ENCODE measurements at places on chromosomes 6 and 20.
A peak's percentile ranks its signal among the peaks of the same experiment; 100 is the strongest.

- DNase-seq, result no peak
Observed at GRCh38 chr6:341914-342831, 49.4 kb upstream of the IRF4 start.

- no peak for DNase-seq
Observed at GRCh38 chr20:55893031-55893430, 112.3 kb downstream of the CBLN4 start.

- peak; percentile 15 for DNase-seq
Observed at GRCh38 chr6:43368259-43369160, 937 bp downstream of the ZNF318 start.

DNA sequence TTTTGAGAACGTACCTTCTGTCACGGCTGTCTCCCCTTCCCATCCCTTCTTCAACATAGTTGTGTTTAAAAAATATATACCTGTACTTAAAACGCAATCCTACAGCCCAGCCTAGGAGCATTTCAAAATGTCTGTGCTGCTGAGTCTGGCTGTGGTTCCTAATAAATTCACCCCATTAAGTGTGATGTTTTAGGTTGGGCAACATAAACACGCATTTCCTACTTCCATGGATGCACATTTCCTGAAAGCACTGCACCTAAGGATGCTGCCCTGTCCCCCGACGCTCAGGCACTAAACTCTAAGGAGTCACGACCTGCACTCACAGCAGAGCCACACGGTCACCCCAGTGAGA, 1.2 kb downstream of the REV3L start:
- no peak for DNase-seq

GRCh38 chr6:78830805-78831204, 36.5 kb upstream of the IRAK1BP1 start:
- no peak for DNase-seq

DNA sequence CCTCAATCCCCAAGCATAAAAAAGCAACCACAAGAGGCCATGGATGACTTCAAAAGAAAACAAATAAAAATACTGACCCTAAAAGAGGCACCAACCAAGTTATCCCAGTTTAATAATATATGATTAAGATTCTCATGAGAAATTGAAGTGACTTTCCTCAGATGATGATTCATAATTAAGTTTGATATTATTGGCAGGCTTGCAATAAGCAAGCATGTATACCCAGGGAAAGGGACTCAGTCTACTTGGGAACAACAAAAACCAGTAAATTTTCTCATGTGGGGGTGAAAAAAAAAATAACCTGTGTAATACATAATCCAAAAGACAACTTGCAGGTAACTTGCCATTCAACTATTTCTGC, 19.6 kb downstream of the JAG1 start:
- DNase-seq, result no peak

- no peak for DNase-seq
Observed at GRCh38 chr6:14671261-14671681, 553.7 kb downstream of the CD83 start.

- no peak for DNase-seq
Observed at GRCh38 chr6:72403413-72403812, 218.5 kb upstream of the KCNQ5 start.

DNA sequence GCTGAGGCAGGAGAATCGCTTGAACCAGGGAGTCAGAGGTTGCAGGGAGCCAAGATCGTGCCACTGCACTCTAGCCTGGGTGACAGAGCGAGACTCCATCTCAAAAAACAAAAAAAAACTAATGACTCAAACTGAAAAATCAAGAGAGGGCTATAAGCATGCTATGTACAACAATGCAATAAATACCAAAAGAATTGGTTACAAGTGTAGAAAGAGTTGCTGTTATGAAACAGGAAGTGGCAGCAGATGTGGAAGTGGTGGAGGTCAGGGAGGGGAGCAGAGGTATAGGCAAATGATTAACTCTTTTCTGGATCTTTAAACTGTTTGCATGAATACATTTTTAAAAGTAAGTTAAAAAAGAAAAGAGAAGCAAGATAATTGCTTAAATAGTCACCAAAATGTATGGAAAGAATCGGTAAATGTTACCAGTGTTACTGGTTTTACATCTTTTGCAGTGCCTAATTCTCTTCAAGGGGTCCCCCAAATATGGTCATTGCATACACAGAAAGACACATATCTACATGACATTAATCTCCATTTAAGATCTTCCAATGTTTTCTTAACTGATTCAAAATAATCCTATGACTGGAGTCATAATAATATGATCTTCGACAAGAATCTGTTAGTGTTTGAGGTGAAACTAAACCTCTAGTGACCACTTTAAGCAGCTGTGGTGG, 15.0 kb downstream of the CALHM6 start:
- DNase-seq, result no peak

DNA sequence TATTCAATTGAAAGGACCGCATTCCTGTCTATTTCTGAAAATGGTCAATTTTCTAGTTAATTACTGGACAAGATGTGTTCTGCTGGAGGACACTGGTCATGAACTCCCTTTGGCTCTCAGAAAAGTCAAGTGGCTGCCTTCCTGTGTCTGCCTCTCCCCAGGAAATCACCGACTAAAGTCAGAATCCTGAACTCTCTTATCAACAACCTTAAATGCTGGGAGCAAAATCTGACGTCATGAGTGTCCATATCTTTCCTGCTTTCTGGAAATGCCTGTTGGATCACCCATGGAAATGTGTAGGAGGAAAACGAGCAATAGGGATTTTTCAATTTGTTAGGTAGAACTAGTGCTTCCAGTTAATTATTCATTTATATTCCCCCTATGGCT, 53.5 kb upstream of the PLCB1 start:
- no peak for DNase-seq

GRCh38 chr6:64243618-64244017, 608.0 kb downstream of the PHF3 start:
- no peak for DNase-seq

GRCh38 chr20:1868856-1869255, 26.4 kb upstream of the SIRPA start:
- DNase-seq, result no peak

Data from activated naive CD4-positive, alpha-beta T cell treated with anti-CD3 and anti-CD28 coated beads, Interleukin-2, amount 50 U/mL, for 16 hours (primary cell).